Esophagus squamous epithelium (tissue), 5 donors: ENCODE measurements at places on chromosomes 11 and 22. TPM values are rescaled to one million over a fixed set of nuclear protein-coding genes. Genes with fewer than 3 reads are reported as not detected.

Gene BANF1
- 29.1 TPM for total RNA-seq

- no peak for DNase-seq
Observed at GRCh38 chr22:22879675-22880155, 7.9 kb upstream of the IGLL5 start.

GRCh38 chr22:39913886-39914285 lies 13.0 kb downstream of the GRAP2 start:
- DNase-seq: no peak

DNA sequence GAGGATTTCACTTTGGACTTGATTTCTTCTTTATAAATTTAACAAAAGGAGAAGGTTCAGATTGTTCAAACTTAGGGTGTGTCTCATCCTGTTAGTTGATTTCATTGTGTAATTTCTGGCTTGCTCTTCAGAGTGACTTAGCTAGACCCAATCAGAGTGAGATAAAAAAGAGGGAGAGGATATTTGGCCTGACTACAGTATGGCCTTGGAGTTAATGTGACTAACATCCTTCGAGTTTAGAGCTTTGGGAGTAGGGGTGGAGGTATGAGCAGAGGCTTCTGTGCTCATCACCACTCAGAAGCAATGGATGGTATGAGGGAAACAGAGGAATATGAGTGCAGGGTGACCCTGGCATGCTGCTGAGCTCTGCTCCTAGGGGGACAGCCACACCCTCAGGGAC lies 114.2 kb downstream of the ME3 start:
- no peak for DNase-seq
